ENCODE measurements at places on chromosomes 3 and 15.
A peak's percentile ranks its signal among the peaks of the same experiment; 100 is the strongest.

- no peak for DNase-seq
Measured at GRCh38 chr15:51054535-51054934, 40.2 kb downstream of the TNFAIP8L3 start.

DNA sequence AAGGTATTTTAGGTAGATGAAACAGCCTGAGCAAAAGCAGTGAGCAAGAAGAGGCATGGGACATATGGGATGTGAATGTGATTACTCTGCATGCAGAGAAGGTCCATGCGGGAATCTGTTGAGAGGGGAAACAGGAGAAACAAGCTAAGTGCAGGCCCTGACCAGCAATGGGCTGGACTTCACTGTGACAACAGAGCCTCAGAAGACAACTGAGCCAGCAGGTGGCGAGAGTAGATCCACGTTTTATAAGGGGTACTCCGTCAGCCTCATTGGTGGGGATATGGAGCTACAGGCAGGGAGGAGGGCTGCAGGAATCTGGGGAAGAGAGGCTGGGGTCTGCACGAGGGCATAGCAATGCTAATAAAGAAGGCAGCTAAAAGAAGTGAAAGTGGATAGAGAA lies 405.9 kb upstream of the LMCD1 start:
- DNase-seq: no peak

DNA sequence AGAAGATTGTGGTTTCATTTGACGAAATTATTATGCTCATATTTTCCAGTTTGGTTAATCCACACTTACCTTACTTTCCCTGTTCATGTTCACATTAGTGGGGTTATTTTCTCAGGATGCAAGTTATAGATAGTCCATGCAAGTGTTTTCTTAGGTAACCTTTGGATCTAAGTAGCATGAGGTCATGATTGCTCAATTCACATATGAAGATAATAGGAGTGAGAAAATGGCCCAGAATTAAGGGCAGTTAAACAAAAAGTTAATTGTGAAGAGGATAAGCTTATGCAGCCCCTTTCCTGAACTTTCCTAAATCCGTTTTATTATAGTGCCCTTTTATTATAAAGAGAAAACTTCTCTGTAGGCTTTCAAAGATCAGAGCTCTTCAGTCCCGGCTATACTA lies 83.4 kb downstream of the CD200R1L start:
- no peak for DNase-seq

GRCh38 chr3:5613599-5613998 lies 426.1 kb downstream of the EDEM1 start:
- no peak for DNase-seq

DNA sequence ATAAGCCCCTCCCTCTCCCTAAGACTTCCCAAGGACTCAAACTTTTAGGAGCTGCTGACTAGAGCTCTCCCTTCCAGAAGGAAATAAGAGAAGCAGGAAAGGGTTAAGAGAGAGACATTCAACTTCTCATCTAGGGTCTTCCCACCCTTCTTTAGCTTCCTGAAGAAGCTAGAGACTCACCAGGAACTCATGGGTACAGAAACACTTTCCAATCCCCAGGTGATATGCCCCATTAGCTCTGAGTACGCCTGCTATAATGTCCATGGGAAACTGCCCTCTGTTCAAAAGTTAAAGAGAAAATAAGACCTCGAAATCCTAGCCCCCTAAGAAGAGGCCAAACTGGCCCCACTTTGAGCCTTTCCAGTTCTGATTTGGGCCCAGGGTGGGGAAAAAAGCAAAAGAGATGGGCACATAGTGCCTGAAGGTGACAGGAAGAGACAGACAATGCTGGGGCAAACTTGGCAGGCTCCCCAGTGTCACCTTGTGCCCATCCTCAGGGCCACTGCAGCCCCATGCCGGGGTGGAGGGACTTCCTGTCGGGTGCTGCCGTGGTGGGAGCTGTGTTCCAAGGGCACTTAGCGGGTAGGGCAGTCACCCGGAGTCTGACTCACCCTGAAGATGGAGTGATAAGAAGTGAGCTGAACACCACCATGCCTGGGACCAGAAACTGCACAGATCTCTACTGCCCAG lies 29.5 kb downstream of the CCDC12 start:
- no peak for DNase-seq

DNA sequence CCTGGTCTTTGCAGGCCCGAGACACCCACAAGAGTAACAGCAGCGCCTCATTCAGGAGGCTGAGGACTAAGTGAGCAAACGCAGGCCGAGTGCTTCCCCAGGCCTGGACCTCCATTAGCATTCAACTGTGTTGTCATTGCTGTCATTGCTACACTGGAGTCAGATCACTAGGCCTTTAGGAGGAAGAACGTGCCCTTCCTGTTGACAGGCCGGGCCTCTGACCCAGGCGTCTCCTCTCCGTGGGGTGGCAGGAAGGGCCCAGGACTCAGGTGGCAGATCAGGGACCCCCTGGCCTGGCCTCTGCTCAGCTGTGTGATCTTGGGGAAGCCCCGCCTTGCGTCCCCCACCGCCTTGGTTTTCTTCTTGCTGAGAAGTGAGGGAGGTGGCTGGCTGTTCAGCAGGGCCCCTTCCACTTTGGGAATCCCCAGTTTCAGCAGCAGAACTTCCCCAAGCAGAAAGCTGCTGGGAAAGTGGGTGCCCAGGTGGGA lies 19.1 kb downstream of the ZDHHC19 start:
- DNase-seq: no peak

GRCh38 chr3:193078996-193079753 lies 161.5 kb upstream of the MB21D2 start:
- peak; percentile 15 for DNase-seq

- no peak for DNase-seq
Measured at GRCh38 chr15:94174399-94174802, 57.0 kb upstream of the MCTP2 start.

GRCh38 chr15:91407269-91407889 lies 307.3 kb downstream of the SV2B start:
- DNase-seq: no peak

- no peak for DNase-seq
Measured at GRCh38 chr15:38930851-38931572, 366.4 kb upstream of the RASGRP1 start.

DNA sequence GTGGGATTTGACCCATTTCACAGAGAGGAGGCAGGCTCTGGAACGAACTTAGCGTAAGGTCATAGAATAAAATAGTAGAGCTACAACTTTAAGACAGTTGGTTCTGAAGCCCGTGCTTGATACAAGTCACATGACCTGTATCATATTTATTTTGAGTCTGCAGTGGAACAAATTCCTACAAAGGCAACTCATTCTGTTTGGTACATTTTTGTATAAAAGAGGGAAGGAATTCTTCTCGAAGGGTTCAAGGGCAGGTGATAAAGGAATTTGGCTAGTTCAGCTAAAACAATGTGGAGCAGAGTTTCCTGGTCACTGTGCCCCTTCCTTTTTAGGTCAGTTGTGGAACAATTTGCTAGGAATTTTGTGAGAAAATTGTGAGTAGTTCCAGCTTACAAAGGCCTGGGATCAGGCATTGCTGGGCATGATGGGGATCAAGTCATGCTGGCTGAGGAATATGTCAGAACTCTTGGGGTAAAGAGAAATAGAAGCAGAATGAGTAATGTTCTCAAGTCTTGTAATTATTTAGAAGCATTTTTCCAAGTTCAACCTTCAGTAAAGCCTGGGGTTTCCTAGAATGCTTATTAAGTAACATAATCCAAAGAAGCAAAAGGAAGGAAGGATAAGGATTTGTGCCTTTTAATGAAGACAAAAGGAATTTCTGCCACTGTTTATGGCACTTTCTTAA lies 19.1 kb downstream of the USP3 start:
- no peak for DNase-seq

GRCh38 chr15:78761020-78761419 lies 50.2 kb downstream of the ADAMTS7 start:
- no peak for DNase-seq

DNA sequence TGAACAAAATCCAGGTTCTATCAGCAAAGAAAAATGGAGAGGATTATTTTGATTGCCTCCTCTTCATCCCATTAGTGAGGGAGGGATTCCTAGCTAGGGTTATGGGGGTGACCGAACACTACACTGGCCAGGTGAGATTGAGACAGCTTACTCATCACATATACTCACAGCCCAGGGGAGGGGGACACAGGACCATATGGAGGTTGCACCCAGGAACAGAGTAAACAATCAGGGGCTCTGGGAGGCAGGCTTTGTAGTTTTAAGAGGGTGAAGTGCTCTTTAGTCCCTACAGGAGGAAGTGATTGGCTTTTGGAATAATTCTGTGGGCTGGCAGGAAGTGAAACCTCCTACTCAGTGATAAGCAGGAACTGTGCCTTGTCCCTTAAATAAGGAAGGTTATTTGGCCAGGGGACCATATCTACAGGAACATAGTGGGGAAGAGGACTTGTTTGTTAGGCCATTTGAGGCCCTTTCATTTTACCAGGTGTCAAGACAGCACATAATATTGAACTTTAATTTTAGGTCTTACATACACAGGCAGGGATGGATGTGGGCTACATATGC lies 17.5 kb upstream of the KCTD6 start:
- no peak for DNase-seq

- no peak for DNase-seq
Measured at GRCh38 chr3:41819236-41819635, 142.7 kb downstream of the ULK4 start.

DNA sequence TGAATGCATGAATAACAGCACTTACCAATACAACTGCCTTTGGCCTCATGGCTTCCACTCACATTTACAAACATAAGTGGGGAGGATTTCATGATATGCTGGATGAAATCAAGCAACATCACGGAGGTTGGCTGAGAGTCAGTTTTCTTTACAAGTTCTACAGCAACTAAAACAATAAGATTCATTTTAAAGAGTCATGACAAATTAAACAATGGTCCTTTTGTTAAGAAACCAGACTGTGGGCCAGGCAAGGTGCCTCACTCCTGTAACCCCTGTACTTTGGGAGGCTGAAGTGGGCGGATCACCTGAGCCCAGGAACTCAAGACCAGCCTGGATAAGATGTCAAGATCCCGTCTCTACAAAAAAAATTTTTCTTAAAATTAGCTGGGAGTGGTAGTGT lies 12.4 kb downstream of the ATR start:
- DNase-seq: no peak

GRCh38 chr3:67712259-67712658 lies 57.8 kb upstream of the SUCLG2 start:
- no peak for DNase-seq

All from neuronal stem cell (in vitro differentiated cells).